ENCODE measurements at places on chromosomes 6 and 20.

DNA sequence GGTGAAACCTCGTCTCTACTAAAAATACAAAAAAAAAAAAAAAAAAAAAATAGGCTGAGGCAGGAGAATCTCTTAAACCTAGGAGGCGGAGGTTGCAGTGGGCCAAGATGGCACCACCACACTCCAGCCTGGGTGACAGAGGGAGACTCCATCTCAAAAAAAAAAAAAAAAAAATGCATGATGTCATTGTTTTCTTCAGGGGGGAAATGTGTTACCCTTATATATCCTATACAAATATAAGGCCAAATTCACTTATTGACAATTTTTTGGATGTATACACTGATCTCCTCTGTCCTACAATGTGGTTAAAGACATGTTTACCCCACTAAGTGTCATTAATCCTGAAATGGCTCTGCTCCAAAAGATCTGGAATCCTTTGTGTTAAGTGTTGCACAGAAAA lies 73.1 kb downstream of the TPBG start:
- DNase-seq: no peak

DNA sequence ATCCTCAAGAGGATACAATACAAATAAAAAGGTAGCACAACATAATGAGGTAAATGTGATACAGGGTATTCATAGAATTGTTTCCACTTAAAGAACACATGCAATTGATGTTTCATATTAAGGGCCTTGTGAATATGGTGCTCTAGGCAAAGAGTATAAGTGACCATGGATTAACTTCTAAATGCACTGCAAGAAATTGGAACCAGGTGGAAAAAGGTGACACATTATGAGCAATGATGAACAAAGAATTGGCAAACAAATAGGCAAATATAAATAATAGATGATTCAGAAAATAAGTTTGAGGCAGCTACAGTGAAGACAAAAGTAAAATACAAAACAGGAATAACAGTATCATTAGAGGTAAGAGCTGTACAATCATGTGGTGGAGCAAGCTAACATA lies 192.0 kb downstream of the GRIK2 start:
- no peak for DNase-seq

DNA sequence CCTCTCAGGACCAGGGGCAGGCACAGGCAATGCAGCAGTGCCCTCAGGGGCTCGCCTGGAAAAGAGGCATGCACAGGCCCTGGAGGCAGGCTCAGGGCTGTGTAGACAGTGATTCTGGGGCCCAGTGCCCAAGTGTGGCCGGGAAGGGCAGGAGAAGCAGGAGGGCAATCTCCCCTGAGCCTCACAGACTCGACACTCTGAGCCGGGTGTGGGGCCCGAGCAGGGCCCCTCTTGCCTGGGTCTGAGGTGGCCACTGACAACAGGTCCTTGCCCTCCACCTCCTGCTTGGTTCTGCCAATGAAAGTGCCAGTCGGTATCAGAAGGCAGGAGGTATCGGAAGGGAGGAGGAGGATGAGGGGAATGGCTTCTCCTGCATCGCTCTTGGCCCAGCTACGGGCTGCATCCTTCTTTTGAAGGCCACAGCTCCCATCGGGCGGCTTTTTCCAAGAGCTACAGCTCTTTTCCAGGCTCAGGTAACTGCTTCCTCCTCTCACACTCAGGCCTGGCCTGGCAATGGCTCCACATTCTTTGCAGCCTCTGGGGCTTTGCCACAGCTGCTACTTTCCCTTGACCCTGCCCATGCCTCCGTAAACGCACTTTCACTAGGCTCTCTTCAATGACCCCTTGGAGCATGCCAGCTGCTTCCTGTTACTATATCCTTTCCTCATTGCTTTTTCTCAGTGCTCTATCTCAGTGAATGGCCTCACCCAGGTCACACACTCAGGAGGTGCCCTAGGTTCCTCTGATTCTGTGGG lies 24.5 kb downstream of the GABRR2 start:
- no peak for DNase-seq

GRCh38 chr6:140713495-140713894 lies 1339.0 kb upstream of the CITED2 start:
- no peak for DNase-seq

DNA sequence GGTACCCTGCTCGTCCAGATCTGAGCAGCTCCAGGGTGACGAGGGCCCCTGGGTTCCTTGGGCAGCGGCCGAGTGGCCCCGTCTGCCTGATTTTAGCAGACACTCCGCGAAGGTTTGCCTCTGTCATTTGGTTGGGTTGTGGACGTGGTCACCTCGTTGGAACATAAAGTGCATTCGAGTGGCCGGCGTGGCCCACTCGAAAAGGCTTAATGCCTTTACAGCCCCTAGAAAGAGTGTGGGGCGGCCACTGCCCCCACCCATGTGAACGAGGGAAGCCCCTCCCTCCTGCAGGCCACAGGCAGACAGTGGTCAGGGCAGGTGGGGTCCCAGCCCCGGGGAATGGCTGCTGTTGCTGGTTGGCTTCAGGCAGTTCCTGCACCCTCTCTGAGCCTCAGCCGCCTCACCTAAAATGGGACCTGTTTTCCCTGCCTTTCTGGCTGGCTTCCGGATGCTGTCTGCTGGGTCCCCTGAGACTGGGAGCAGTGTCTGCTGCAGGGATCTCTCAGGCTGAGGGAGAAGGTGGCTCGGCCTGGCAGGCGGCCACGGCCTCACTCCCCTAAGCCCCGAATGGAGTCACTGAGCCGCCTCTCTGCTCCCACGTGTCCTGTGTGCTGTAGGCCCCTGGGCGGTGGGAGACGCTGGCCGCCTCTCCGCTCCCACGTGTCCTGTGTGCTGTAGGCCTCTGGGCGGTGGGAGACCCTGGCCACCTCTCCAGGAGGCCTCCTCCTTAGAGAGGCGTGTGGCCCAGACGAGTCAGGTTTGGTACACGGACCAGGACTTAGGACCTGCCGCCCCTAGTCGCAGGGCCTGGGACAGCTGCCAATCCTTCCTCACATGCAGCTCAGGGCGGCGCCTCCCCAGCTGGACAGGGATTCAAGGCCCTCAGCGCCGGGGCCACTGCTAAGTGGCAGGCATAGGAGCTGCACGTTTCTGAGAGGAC lies 233.0 kb downstream of the ERMARD start:
- DNase-seq: no peak

GRCh38 chr20:51854921-51855320 lies 52.6 kb upstream of the SALL4 start:
- DNase-seq: no peak

DNA sequence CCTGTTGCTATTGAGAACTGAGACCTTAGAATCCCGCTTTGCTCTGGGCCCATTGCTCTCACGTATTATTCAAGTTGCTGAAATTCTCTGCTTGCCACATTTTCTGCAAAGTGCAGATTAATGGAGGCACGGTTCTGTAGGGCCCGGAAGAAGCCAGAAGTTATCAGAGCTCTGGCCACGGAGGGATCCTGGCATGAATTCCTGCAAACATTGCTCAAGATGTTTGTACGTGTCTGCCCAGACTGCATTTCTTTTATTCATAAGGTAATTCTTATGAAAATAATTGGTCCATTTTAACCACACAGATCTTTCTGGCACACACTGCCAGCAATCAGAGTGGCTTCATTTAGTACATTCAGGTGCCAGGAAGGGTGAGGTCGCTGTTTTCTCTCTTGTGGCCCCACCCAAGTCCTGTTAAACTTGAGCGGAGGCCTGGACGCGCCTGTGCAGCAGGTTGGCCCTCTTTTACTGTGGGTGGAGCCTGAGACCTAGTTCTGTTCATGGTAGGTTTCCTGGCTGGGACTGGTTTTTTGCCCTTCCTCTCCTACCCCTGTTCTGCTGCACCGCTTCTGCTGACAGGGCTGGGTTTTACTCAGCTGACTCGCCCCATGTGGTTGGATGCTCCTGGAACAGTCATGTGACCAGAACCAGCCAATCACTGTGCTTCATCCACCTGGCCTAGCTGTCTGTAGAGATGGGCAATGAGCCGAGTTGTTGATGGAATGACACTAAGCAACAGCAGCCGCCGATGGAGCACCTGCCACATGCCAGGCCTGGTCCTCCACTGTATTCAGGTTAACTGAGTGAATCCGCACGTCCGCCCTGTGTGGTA lies 230.2 kb downstream of the CDH4 start:
- peak; percentile 5 for DNase-seq

GRCh38 chr6:87161299-87161698 lies 5.9 kb downstream of the ZNF292 start:
- DNase-seq: no peak

DNA sequence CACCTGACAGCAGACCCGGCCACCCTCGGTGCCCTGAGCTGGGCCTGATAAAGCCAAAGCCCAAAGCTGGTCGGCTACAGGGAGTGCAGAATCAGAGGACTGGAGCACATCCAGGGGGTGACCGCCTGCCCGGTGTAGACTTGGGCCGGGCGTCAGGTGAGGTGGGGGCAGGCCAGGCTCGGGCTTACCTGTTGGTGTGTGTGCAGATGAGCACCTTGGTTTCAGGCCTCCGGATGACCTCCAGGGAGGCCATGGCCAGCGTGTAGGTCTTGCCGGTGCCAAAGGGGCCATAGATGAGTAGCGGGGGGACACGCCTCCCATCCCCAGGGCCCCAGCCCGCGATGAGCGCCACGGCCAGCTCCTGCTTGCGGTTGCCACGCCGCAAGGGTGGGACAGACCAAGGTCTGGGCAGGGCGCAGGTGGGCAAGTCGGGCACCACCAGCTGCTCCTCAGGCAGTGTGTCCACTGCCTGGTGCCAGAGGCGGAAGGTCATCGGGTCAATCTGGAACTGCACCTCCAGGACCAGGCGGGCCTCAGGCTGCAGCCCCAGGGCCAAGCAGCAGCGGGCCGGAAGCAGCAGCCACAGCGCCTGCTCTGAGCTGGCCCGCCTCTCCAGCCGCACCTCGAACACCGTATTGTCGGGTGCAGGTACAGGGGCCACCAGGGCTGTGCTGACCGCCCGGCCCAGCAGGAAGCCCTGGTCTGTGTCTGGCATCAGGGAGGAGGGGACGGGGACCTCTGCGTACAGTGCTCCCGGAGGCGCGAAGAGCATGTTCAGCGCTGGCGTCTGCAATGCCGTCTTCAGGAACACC lies 5.7 kb downstream of the HELZ2 start:
- DNase-seq: no peak

Measured in stimulated activated CD4-positive, alpha-beta T cell treated with anti-CD3 and anti-CD28 coated beads, Interleukin-15, amount 100 ng/mL, for 24 hours (primary cell).